ENCODE measurements at places on chromosomes 2 and 18. TPM values are rescaled to one million over a fixed set of nuclear protein-coding genes. Genes with fewer than 3 reads are reported as not detected.
A peak's percentile ranks its signal among the peaks of the same experiment; 100 is the strongest.

DNA sequence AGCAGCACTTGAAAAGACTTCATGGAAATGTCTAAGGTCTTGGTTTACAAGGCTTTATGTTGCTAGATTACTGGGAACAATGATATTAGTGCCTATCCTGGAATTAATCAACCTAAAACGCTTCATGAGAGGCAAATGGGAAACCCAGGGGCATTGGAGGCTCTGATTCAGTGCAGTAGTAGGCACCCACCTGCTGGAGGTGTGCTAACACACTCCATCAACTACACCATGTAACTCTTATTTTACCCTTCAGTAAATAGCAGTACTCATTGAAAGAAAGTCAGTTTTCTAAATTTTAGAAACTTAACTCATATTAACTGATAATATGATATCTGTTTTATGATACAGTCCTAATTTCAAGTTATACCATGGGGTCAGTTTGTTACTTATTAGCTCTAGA, 17.4 kb upstream of the HNRNPA3 start:
- H3K27me3 ChIP-seq: no peaks in the 10 kb centered on the region
- no peaks in the 10 kb centered on the region for H3K4me1 ChIP-seq
- H3K27ac ChIP-seq: no peak overlapping the region
- H3K4me3 ChIP-seq: no peak overlapping the region
- H3K36me3 ChIP-seq: no peaks in the 10 kb centered on the region
- no peak for DNase-seq

DNA sequence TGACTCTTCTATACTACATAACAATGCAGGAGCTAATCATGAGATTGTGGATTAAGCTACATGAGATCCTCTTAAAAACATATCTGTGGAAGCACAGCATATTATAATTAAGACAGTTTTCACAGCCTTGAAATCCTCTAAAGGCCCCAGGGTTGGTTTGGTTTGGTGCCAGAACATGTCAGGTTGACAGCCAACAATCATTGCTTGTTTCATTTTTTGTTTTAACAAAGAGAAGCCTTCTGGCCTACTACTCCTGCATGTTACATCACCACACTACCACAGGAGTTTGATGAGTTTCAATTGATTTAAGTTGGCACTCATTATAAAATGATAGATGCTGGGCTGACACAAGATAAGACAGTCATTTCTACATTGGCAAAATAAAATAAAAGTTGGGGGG, 255.9 kb upstream of the ERBB4 start:
- no peak overlapping the region for H3K4me3 ChIP-seq
- DNase-seq: no peak
- H3K27ac ChIP-seq: no peak overlapping the region
- H3K27me3 ChIP-seq: no peaks in the 10 kb centered on the region
- H3K4me1 ChIP-seq: no peaks in the 10 kb centered on the region

DNA sequence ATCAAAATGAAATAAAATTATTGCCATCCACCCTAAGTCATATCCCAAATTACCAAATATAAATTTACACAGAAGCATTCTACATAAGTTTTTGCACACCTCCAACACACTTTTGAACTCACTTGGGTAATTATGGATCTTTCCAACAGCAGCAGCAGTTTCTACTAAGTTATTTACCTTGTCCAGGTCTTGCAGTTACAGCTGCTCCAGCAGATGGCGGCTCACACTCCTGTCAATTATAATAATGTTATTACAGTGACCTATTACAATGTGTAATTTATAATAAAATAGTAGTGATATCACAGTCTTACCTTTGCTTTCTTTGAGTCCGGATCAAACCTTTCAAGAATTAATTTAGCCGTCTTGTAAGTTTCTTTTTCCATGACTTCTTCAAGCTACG, 37.9 kb downstream of the LNPK start:
- no peaks in the 10 kb centered on the region for H3K27me3 ChIP-seq
- H3K27ac ChIP-seq: no peak overlapping the region
- H3K36me3 ChIP-seq: no peaks in the 10 kb centered on the region
- DNase-seq: no peak
- H3K4me3 ChIP-seq: no peak overlapping the region

- H3K4me1 ChIP-seq: peaks cover 16% of the 10 kb centered on the region
- DNase-seq: no peak
- no peak overlapping the region for H3K27ac ChIP-seq
- no peaks in the 10 kb centered on the region for H3K27me3 ChIP-seq
Observed at GRCh38 chr18:49811151-49811938, 2.0 kb downstream of the ACAA2 start.

DNA sequence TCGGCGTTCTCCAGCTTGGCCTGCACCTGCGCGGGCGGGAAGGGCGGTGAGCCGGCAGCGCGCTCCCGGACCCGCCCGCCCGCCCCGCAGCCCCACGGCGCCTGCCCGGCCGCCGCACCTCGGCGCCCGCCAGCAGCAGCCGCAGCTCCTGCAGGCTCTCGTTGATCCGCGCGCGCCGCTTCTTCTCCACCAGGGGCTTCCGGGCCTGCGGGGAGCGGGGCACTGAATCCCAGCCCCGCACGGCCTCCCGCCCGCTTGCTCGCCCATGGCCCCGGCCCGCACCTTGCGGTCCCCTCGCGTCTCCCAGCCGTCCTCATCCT, 335 bp downstream of the HES6 start:
- no peak for DNase-seq
- H3K27me3 ChIP-seq: no peaks in the 10 kb centered on the region
- H3K36me3 ChIP-seq: no peaks in the 10 kb centered on the region
- no peak overlapping the region for H3K27ac ChIP-seq
- H3K4me3 ChIP-seq: peak overlapping the region; percentile 49

- H3K4me3 ChIP-seq: no peak overlapping the region
- no peak for DNase-seq
- H3K36me3 ChIP-seq: no peaks in the 10 kb centered on the region
- H3K27me3 ChIP-seq: no peaks in the 10 kb centered on the region
Observed at GRCh38 chr2:217293607-217294006, 433.7 kb upstream of the TNP1 start.

The TDRD15 gene
- total RNA-seq: 1.7 TPM

Data from right atrium auricular region (tissue), 2 donors.